ENCODE measurements at places on chromosomes 5 and 9. TPM values are rescaled to one million over a fixed set of nuclear protein-coding genes. Genes with fewer than 3 reads are reported as not detected.

GRCh38 chr5:117863586-117864296 is 1124.6 kb downstream of the DTWD2 start:
- H3K4me1 ChIP-seq, result no peaks in the 10 kb centered on the region
- no peak overlapping the region for H3K4me3 ChIP-seq
- no peaks in the 10 kb centered on the region for H3K27me3 ChIP-seq
- DNase-seq, result no peak
- H3K27ac ChIP-seq, result no peak overlapping the region

DNA sequence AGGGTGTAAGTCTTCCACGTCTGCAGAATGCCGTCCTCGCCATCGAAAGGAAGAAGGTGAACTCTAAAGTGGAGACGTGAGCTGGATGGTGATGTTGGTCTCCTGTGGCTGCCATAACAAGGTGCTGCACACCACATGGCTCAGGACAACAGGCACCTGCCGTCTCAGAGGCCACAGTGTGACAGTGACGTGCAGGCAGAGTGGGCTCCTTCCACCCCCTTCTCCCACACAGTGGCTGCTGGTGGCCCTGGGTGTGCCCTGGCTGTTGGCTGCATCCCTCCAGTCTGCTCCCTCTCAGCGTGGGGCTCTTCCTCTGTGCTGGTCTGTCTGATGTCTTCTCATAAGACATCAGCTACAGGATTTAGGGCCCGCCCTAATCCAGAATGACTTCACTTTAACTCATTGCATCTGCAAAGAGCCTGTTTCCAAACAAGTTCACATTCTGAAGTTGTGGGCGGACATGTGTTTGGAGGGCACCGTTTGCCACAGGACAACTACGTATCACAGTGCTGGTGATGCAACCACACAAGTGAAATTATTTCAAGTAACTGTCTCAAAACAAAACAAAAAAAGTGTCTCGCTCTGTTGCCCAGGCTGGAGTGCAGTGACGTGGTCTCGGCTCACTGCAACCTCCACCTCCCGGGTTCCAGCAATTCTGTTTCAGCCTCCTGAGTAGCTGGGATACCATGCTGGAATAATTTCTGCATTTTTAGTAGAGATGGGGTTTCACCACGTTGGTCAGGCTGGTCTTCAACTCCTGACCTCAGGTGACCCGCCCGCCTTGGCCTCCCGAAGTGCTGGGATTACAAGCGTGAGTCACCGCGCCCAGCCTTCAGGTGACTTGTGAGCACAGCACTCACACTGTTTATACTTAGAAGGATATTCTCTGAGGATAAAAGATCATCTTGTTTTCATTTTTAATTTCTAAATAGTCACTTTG is 31.2 kb upstream of the CLPTM1L start:
- H3K4me1 ChIP-seq, result no peaks in the 10 kb centered on the region
- H3K4me3 ChIP-seq, result no peak overlapping the region
- no peak overlapping the region for H3K27ac ChIP-seq
- DNase-seq, result no peak
- peaks cover 47% of the 10 kb centered on the region for H3K27me3 ChIP-seq

DNA sequence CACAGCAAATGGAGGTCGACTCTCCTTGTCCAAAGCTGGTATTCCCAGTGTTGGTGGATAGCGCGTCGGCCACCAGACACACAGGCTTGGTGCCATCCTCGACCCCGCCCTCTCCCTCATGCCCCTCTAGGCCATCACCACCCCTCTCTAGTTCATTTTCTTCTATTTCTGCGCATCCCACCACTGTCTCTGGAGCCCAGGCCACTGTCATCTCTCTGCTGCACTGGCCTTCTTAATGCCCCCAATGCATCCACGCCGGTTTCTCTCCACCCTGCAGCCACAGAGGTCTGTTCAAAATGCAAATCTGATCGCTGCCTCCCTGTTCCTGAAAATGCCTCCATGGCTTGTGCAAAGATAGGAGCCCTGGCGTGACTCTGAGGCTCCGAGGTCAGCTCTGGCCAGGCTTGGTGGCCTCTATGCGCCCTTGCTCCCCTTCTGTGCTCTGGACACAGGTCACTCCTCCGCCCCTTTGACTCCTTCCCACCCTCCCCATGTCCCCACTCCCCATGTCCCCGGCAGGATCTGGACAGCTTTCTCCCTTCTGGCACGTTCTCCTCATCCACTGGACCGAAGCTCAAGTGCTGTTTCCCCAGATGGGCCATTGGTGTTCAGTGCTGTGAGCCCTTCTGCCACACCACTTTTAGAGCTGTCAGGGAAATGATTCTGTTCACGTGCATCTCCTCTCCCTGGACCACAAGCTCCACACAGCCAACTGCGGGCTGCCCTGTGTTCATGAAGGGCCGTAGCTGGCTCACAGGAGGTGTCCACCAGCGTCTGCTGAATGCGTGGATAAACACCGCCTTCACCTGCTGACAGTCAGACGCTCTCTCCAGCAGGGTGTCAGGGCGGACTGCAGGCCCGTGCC is 59.5 kb upstream of the RNF130 start:
- H3K27me3 ChIP-seq, result peaks cover 3% of the 10 kb centered on the region
- peaks cover 8% of the 10 kb centered on the region for H3K4me1 ChIP-seq
- DNase-seq, result no peak
- H3K27ac ChIP-seq, result no peak overlapping the region
- no peak overlapping the region for H3K4me3 ChIP-seq
- H3K36me3 ChIP-seq, result no peaks in the 10 kb centered on the region

DNA sequence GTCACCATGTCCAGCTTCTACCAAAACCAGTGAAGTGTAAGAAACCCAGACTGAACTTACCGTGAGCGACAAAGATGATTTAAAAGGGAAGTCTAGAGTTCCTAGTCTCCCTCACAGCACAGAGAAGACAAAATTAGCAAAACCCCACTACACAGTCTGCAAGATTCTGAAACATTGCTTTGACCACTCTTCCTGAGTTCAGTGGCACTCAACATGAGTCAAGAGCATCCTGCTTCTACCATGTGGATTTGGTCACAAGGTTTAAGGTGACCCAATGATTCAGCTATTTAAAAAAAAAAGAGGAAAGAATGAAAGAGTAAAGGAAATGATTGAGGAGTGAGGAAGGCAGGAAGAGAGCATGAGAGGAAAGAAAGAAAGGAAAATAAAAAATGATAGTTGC is 19.8 kb downstream of the IL7R start:
- H3K4me1 ChIP-seq, result no peaks in the 10 kb centered on the region
- no peak for DNase-seq
- H3K4me3 ChIP-seq, result no peak overlapping the region
- H3K36me3 ChIP-seq, result no peaks in the 10 kb centered on the region

- peaks cover 35% of the 10 kb centered on the region for H3K36me3 ChIP-seq
- no peak for DNase-seq
- H3K27ac ChIP-seq, result no peak overlapping the region
- no peaks in the 10 kb centered on the region for H3K4me1 ChIP-seq
- no peaks in the 10 kb centered on the region for H3K27me3 ChIP-seq
- H3K4me3 ChIP-seq, result no peak overlapping the region
These were observed 35.6 kb downstream of the SLC30A5 start for GRCh38 chr5:69129413-69129812.

GRCh38 chr5:125823572-125823971 is 599.6 kb upstream of the GRAMD2B start:
- no peaks in the 10 kb centered on the region for H3K4me1 ChIP-seq
- DNase-seq, result no peak
- H3K27ac ChIP-seq, result no peak overlapping the region
- no peak overlapping the region for H3K4me3 ChIP-seq
- H3K27me3 ChIP-seq, result no peaks in the 10 kb centered on the region
- no peaks in the 10 kb centered on the region for H3K36me3 ChIP-seq

DNA sequence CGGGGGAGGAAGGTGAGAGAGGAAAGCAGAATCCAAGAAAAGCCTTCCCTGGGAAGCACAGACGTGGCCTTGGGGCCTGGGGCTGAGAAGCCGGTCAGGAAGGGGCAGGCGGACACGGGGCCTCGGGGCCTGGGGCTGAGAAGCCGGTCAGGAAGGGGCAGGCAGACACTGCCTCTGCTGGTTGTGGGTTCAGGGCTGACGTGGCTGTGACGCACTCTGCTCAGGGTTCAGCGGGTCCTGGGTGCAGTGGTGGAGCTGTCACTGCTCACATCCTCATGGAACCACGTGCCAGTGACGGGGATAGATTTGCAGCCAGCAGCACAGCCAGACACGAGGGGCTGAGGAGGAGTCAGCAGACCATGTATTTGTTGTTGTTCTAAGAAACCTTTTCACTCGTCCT is 12.8 kb downstream of the PAEP start:
- H3K36me3 ChIP-seq, result no peaks in the 10 kb centered on the region
- no peak overlapping the region for H3K4me3 ChIP-seq
- no peak for DNase-seq
- peaks cover 16% of the 10 kb centered on the region for H3K27me3 ChIP-seq
- H3K4me1 ChIP-seq, result no peaks in the 10 kb centered on the region

MYMK gene
- total RNA-seq, result not detected

TAF11L10 gene
- 1.4 TPM for total RNA-seq

All from A673 (cell line).